ENCODE measurements at places on chromosomes 6 and 20.
A peak's percentile ranks its signal among the peaks of the same experiment; 100 is the strongest.

- no peaks in the 10 kb centered on the region for H3K4me1 ChIP-seq
- DNase-seq: no peak
- H3K27ac ChIP-seq: no peak overlapping the region
- H3K4me3 ChIP-seq: no peak overlapping the region
- no peaks in the 10 kb centered on the region for H3K36me3 ChIP-seq
Observed at GRCh38 chr6:53418288-53418687, 69.5 kb upstream of the ELOVL5 start.

- H3K4me1 ChIP-seq: no peaks in the 10 kb centered on the region
- H3K4me3 ChIP-seq: no peak overlapping the region
- H3K36me3 ChIP-seq: no peaks in the 10 kb centered on the region
- no peak for DNase-seq
- no peaks in the 10 kb centered on the region for H3K27me3 ChIP-seq
Observed at GRCh38 chr6:10626154-10626741, 68.2 kb downstream of the C6orf52 start.

DNA sequence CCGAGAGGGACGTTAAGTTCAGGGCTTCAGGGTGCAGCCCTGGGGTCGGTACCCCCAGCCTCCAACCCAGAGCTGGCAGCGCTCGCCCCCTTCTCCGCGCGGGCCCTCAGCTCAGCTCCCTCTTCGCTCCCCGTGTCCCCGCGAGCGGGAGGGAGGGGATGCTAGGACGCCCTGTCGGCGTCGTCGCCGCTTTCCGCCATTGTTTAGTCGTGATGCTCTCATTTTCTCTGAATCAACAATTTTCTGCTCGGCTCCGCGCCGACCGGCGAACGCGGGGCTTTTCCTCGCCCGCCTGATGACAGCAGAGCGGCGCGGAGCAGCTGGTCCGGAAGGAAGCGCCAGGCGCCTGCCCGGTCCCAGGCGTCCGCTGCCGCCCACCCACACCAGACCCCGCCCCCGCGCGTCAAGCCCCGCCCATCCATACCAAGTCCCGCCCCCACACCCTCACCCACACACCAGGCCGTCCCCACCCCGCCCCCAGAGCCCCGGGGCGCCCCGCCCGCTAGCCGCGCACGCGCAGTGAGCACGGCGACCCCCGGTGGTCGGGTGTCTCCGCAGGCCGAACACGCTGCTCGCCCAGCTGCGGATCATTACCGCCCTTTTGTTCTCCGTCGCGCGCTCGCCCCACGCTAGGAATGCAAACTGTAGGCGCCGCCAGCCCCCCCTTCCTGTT is 50.1 kb upstream of the SLC32A1 start:
- DNase-seq: peak; percentile 71
- H3K36me3 ChIP-seq: no peaks in the 10 kb centered on the region
- H3K4me1 ChIP-seq: no peaks in the 10 kb centered on the region
- H3K4me3 ChIP-seq: peak overlapping the region; percentile 53
- H3K27me3 ChIP-seq: peaks cover 4% of the 10 kb centered on the region
- no peak overlapping the region for H3K27ac ChIP-seq

GRCh38 chr6:90350689-90351554 is 54.3 kb upstream of the BACH2 start:
- H3K27ac ChIP-seq: no peak overlapping the region
- no peak overlapping the region for H3K4me3 ChIP-seq
- peak; percentile 40 for DNase-seq
- no peaks in the 10 kb centered on the region for H3K4me1 ChIP-seq

DNA sequence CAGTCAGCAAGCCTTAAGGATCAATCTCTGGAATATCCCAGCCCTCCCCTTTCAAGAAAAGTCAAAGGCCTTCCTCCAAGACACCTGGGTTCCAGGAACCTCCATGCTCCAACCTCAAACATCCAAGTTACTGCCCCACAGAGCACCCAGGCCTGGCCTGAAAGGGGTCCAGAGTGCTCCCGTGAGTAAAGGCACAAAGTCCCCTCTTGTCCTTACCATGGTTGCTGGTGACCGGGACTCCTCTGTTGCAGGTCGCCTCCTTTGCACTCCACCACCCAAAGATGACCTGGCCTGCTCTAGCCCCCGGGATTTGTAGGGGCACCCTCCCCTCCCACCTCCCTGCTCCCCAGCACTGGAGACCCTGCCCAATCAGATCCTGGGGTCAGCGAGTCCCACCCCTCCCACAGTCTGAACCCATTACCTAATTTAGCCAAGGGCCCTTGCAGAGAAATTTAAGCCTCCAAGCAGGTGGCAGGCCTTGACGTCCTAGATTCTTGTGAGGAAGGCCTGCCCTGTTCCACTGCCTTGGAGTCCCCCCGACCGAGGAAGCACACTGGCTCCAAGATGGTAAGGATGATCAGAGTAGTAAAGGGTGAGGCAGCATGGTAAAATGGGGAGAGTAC is at the start of gene TNNC2:
Gene TNNC2, minus strand, starts transcription at position 283 of the 623 bp plus-strand sequence. Its CDS starts 64 bp downstream, at position 219.
- no peaks in the 10 kb centered on the region for H3K36me3 ChIP-seq
- H3K4me1 ChIP-seq: no peaks in the 10 kb centered on the region
- H3K27ac ChIP-seq: no peak within 1 kb of the TSS
- no peak for DNase-seq

DNA sequence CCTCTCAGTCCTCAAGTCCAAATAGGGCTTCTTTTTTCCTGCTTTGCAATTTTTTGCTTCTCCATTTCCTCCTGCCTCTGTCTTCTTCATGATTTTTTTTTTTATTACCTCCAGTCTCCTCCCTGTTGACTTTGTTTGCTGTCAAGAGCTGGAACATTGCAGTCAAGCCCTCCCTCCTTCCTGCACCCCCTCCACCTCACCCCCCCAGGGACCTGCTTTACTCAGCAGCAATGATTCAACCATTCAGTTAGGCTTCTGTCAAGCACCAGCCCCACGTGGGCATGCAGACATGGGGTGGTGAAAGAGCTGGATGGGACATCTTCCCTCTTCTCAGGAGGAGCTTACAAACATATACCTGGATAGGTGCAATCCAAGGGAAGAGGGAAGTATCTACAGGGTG is 142.4 kb downstream of the LRFN2 start:
- no peaks in the 10 kb centered on the region for H3K4me1 ChIP-seq
- no peak overlapping the region for H3K4me3 ChIP-seq
- no peaks in the 10 kb centered on the region for H3K36me3 ChIP-seq
- H3K27me3 ChIP-seq: no peaks in the 10 kb centered on the region

- DNase-seq: no peak
- no peaks in the 10 kb centered on the region for H3K36me3 ChIP-seq
- H3K4me1 ChIP-seq: no peaks in the 10 kb centered on the region
- no peak overlapping the region for H3K4me3 ChIP-seq
Observed at GRCh38 chr6:42091718-42092023, 41.3 kb downstream of the TAF8 start.

- H3K27me3 ChIP-seq: no peaks in the 10 kb centered on the region
- H3K27ac ChIP-seq: no peak overlapping the region
- H3K36me3 ChIP-seq: no peaks in the 10 kb centered on the region
- H3K4me1 ChIP-seq: no peaks in the 10 kb centered on the region
- no peak overlapping the region for H3K4me3 ChIP-seq
Observed at GRCh38 chr6:163301726-163302635, 112.5 kb upstream of the QKI start.

DNA sequence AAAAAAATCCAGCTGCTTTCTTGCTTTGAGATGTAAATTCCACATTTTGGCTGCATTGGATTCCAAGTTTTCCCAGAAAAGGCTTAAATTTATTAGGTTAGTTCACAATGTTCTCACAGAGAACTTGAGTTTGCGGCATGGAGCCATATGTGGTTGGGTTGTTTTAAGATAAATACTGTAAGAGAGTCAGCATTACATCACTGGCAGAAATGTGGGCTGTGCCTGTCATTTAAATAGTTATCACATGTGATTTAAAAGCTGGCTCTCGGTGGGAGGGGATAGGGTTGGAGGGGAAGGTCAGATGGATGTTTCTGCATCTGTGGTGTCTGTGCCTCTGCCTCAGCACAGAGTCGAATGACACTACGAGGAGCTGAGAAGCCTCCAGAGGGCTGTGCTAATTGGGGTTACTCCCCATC is 73.8 kb upstream of the SCP2D1 start:
- DNase-seq: peak; percentile 66
- no peaks in the 10 kb centered on the region for H3K27me3 ChIP-seq
- H3K36me3 ChIP-seq: no peaks in the 10 kb centered on the region
- H3K27ac ChIP-seq: no peak overlapping the region

DNA sequence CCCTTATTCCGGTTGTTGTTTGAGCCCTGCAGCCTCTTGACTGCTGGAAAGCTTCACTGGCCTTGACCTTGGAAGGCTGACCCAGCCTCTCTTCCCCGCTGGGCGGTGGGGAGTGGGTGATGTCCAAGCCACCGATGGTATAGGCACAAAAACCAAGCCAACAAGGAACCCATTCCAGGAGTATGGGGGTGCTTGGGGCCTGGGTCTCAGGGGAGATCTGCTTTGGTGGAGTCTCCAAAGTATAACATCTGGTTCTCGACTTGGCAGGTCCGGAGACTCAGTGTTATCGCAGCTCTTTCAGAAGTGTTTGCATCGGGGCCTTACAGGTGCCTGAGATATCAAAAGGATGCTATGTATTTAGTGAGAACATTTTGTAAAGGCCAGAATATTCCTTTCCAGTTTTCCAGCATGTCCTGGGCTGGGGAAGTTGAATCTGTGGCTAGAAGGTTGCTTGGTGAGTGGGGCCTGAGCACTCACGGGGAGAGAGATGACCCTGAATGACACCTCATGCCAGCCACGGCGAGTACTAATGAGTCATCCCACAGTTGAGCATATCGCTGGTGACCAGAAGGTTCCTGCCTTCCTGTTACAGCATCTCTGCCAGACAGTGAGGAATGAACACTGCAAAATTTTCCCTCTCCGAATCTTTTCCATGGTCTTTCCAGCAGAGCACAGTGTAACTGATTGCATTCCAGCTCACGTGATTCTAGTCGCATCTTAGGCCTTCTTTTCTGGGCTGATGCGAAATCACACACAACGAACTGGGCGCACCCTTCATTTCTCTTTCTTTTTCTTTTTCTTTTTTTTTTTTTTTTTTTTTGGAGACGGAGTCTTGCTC is 133.9 kb downstream of the ZDHHC14 start:
- no peaks in the 10 kb centered on the region for H3K36me3 ChIP-seq
- no peak overlapping the region for H3K27ac ChIP-seq
- no peak overlapping the region for H3K4me3 ChIP-seq
- DNase-seq: peak; percentile 21

- H3K27me3 ChIP-seq: no peaks in the 10 kb centered on the region
- no peak overlapping the region for H3K4me3 ChIP-seq
- no peak for DNase-seq
- H3K36me3 ChIP-seq: no peaks in the 10 kb centered on the region
Observed at GRCh38 chr20:62411479-62412193, 4.6 kb upstream of the CABLES2 start.

- no peaks in the 10 kb centered on the region for H3K36me3 ChIP-seq
- no peaks in the 10 kb centered on the region for H3K4me1 ChIP-seq
- H3K27me3 ChIP-seq: no peaks in the 10 kb centered on the region
- no peak overlapping the region for H3K27ac ChIP-seq
Observed at GRCh38 chr6:41739041-41739440, 3.6 kb upstream of the TFEB start.

GRCh38 chr6:119467488-119468081 is 118.0 kb upstream of the MAN1A1 start:
- H3K27ac ChIP-seq: no peak overlapping the region
- no peaks in the 10 kb centered on the region for H3K4me1 ChIP-seq
- no peaks in the 10 kb centered on the region for H3K36me3 ChIP-seq
- no peak for DNase-seq
- no peak overlapping the region for H3K4me3 ChIP-seq
- no peaks in the 10 kb centered on the region for H3K27me3 ChIP-seq

GRCh38 chr6:39777661-39778060 is 14.5 kb upstream of the DAAM2 start:
- DNase-seq: no peak
- H3K4me1 ChIP-seq: no peaks in the 10 kb centered on the region
- no peaks in the 10 kb centered on the region for H3K27me3 ChIP-seq
- no peaks in the 10 kb centered on the region for H3K36me3 ChIP-seq

DNA sequence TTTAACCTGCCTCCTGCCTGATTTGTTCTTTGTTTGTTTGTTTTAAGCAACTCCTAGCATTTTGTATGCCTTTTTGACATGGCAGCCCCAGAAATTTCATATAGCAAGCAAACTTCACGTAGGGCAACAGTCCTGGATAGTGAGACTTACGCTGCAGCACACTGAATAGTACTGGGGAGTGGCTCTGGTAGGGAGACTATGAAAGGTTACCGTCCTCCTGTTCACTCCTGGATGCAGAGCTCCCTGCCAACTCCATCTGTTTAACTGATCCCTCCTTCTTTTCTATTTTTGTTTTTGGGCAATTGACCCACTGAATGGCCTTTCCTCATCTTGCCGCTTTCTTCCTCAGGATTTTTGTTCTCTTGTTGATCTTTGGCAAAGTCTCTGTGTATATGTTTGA is 44.5 kb upstream of the BMP6 start:
- no peak for DNase-seq
- H3K27ac ChIP-seq: no peak overlapping the region
- peaks cover 4% of the 10 kb centered on the region for H3K4me1 ChIP-seq
- H3K27me3 ChIP-seq: no peaks in the 10 kb centered on the region
- H3K4me3 ChIP-seq: no peak overlapping the region

DNA sequence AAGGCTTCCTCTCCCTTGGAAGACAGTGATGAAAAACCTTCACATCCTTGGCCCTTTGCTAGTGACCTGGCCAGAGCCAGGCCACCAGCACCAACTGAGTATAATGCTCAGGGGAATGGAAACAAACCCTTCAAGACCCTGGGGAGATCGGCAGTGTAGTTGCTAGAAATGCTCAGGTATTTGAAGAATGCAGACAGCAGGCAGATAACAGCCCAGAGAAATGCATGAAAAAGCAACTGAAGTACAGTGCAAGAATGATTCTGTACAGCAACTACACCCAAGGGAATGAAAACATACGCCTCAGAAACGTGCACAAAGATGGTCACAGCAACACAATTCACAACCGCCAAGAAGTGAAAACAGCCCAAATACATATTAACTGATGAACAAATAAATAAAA is 41.1 kb downstream of the PPP1R3G start:
- peak; percentile 76 for DNase-seq
- peaks cover 3% of the 10 kb centered on the region for H3K4me1 ChIP-seq
- no peak overlapping the region for H3K4me3 ChIP-seq

DNA sequence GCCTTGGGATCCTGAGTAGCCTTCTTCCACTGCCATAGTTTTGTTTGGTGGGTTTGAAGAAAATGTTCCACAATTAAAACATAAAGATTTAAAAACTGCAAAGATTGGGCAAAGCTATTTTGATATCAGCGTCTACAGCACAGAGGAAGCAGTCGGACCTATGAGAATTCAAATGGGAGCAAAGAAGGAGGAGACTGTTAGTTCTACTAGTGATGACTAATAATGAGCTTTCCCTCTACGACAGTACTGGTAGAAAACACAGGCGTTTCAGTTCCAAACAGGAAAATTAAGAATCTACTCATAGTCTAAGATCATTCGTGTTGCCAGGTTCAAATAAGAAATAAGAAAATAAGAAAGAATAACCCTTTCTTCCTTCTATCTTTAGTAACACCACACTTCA is 121.2 kb downstream of the INSM1 start:
- no peaks in the 10 kb centered on the region for H3K36me3 ChIP-seq
- H3K4me3 ChIP-seq: no peak overlapping the region
- DNase-seq: no peak
- peaks cover 3% of the 10 kb centered on the region for H3K4me1 ChIP-seq
- H3K27me3 ChIP-seq: no peaks in the 10 kb centered on the region

All from mesendoderm (in vitro differentiated cells).